ENCODE measurements at places on chromosomes 6 and 20.
A peak's percentile ranks its signal among the peaks of the same experiment; 100 is the strongest.

DNA sequence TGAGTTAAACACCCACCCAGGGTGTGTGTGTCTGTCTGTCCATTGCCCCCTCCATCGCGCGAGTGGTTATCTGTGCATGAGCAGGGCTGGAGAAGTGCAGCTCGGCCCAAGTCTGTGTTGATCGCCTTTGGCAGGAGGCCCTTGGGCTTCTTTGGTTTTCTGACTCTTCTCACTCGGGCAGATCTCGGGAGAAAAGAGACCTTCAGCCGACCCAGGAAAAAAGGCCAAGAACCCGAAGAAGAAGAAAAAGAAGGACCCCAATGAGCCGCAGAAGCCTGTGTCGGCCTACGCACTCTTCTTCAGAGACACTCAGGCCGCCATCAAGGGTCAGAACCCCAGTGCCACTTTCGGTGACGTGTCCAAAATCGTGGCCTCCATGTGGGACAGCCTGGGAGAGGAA, 132.9 kb downstream of the JPH2 start:
- no peak for DNase-seq

- DNase-seq = no peak
Measured at GRCh38 chr20:44448753-44449546, 26.7 kb upstream of the TTPAL start.

- DNase-seq = no peak
Measured at GRCh38 chr20:56976336-56976735, 290.1 kb downstream of the BMP7 start.

DNA sequence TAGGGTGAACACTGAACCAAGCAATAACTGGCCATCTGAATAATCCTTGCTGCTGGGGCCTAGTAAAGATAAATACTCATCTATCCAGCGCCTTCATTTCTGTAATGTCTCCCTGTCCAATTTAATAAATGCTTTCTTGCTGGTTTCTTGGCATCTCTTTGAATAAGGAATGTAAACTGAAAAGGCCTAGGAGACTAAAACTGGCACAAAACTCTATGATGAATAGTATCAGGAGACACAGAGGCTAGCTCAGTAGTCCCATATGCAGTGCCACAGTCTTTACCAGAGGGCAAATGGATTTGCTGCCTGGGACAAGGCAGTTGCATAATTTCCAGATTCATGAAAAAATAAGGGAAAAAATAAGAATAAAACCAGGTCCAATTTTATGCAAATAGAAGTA, 324.4 kb downstream of the CENPW start:
- peak; percentile 25 for DNase-seq

DNA sequence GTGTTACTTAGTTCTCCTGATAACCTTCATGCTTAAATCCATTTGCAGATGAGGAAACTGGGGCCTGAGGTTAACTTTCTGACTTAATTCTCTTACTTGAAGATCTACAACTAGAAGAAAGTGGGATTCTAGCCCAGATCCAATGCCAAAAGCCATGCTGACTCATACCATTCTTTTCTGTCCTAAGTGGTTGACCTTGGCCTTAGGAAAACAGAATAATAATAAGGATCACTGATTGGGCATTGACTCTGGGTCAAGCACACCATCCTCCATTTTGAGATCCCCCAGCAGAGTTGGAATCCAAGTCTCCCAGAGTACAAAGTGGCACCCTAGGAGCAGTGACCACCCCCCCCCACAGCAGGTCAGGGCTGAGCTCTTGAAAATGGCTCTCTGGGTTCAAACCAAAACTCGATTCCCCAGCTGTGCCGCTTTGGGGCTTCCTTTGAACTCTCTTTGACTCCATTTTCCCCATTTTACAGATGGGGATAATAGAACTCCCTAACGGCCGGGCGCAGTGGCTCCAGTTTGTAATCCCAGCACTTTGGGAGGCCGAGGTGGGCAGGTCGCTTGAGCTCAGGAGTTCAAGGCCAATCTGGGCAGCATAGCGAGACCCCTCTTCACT, 12.8 kb upstream of the ZNF217 start:
- DNase-seq = peak; percentile 84

GRCh38 chr6:164926686-164927085, 382.7 kb downstream of the C6orf118 start:
- DNase-seq = no peak

DNA sequence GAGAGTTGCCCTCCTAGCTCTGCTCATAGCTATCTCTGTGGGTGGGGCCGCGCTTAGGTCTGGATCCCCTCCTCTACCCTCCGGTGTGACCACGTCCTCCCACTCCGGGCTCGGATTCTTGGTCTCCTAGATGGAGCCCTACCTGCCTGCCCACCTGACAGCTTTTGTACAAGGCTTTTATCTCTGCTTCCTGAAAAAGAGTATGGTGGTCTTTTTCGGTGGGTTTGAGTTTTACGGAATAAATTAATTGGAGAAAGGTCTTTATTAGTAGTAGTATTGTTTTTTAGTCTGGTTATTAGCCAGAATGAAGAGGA, 773 bp downstream of the SMAP1 start:
- peak; percentile 24 for DNase-seq

GRCh38 chr6:117918454-117918853, 11.4 kb downstream of the SLC35F1 start:
- DNase-seq = no peak

DNA sequence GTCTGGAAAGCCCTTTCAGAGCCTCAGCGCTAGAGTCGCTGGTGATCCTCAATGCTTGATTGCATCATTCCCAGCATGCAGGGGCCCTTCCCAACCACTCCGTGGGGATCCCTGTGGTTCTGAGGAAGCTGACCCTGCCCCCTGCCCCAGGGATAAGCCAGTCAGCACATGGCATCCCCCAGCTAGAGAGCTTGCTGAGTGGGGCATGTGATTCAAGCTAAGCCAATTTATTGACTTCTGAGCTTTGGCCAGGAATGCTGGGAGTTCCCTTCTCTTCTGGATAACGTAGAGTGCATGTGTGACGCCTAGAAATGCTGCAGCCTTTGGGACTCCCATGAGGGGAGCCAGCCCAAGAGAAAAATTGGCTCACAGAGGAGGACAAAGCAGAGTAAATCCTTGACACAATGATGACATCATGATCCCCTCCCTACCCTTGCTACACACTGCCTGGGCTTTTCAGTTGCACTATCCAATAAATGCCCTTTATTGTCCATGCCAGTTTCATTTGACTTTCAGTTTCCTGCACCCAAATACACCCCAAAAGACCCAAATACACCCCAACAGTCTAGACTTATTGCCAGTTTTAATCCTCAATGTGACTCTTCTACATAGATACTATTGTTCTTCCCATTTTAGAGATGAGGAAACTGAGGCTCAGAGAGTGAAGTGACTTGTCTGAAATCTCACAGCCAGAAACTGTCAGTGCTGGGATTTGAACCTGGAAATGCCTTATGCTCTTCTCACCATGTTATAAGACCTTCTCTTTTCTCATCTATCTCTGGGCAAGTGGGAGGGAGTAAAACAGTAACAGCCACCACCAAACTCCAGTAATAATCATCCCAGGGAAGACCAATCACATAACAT, 34.3 kb downstream of the KCNB1 start:
- DNase-seq = peak; percentile 10

GRCh38 chr20:4726710-4727397, 5.1 kb downstream of the PRND start:
- DNase-seq = peak; percentile 72

- no peak for DNase-seq
Measured at GRCh38 chr20:61933951-61934715, 131.5 kb downstream of the TAF4 start.
